NCI-H2081 treated with DMSO at 0.1 percent for 48 hours (cell line): ENCODE measurements at places on chromosomes 3 and 15.

DNA sequence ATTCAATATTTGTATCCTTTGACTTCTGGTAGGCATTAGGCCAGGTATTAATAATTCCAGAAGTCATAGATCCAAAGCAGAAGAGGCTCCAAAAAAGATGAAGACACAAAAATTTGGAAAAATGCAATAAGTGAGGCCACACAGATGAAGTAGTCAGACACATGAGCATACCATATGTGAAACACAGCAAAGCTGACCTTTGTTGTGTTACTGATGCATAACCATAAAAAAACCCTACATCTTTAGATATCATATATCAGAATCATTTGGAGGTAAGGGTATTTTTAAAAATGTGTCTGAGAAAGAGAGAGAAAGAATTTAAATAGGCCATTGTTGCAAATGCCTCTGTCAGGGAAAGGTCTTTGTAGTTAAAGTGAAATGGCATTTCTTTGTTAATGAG is 314.9 kb downstream of the SLC9A9 start:
- no peak for DNase-seq

GRCh38 chr3:186540221-186540834 is 3.9 kb downstream of the CRYGS start:
- DNase-seq: peak; percentile 15

DNA sequence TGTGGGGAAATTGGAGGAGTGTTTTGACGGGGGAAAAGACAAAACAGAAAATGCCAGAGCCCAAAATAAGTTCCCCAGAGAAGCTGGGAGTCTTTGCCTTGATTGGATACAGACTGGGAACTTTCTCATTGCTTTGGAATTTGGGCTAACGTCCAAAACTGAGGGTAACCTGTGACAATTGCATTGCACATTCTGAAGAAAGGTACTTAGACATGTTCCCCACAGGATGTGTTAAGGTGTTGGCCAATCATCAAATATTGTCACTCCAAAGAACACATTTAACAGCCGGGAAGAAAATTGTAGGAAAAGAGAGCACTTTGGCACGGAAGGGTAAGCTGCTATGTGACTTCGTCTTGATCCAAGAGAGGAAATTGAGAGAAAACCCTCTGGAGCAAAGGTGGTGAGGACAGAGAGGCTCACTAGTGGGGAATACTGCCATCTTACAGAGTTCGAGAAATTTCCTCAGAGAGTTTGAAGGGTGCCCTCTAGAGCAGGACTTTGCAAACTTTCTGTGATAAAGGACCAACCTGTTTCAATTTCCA is 619.5 kb upstream of the TBL1XR1 start:
- DNase-seq: no peak

DNA sequence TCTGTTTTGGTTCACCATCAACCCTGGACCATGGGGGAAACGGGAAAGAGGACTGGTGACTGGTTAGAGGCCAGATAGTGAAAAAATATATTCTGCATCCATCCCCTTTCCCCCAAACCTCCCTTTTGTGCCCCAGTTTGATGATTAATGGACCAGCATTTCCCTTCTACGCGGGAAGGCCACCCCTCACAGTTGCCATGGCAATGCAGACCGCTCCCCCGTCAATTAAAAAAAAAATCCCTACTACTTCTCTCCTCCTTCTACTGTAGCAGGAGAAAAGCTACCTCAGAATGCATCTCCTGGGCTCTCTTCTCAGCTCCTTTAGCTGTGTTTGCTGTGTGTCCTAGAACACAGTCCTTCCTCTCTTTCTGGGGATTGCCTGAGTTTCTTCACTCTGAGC is 4.0 kb downstream of the BAHD1 start:
- DNase-seq: no peak

- DNase-seq: no peak
Measured at GRCh38 chr15:67024314-67024997, 40.9 kb upstream of the SMAD3 start.

DNA sequence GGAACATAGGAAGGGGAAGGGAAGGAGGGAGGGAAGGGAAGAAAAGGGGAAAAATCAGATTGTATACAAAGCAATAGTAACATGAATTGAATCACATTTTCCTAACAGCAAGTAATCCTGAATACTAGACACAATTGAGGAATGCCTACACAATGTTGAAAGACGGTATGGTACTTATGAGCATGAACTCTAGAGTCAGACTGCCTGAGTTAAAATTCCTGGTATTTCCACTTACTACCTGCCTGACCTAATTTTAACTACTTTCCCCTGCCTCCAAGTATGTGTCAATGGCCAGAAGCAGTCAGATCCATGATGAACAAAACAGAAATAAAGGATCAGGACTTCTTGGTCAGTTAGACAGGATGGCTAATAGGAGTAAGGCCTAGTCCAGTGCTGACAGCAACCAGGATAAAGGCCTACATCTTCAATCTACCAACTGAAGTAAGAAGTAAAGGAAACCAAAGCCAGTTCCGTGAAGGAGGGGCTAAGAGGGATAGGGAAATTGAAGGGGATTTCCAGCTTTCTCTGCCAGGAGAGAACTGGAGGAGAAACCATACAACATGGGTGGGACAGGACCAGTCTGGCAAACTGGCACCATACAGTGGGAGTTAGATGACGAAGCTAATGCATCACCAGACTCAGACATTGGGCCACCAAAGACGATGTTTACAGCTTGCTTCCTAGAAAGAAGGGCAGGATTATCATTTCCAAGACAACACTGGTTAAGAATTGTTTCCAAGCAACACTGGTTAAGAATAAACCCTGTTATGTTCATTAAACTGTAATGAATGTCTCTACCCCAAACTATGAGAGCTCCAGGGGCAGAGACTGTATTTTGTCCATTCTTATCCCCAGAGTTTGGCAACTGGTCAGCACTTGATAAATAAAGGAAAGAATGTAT is 151.6 kb upstream of the UBE2E2 start:
- DNase-seq: no peak

DNA sequence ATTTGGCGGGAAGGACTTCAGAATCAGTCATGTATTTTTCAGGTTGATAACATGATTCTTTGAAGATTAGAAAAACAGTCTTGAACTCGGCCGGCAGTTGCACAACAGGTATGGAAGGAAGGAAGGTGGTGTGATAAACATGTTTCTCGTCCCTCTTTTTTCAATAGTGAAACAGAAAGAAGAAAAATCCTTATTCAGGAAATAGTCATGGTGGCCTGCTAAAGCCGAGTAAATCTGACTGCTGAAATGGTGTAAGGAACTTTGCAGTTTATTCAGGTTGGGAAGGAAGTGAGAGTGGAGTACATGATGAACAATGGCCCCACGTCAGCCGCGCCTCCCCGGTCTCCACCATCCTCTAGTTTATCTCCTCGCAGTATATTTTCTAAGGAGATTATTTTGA is 6.7 kb downstream of the RASGRP1 start:
- DNase-seq: no peak

- no peak for DNase-seq
Measured at GRCh38 chr3:50258029-50258680, 10.8 kb upstream of the SEMA3B start.
